GM13977 (cell line): ENCODE measurements at places on chromosomes 6 and 20.

GRCh38 chr6:161394437-161394836 lies 120.6 kb upstream of the AGPAT4 start:
- no peak for DNase-seq

DNA sequence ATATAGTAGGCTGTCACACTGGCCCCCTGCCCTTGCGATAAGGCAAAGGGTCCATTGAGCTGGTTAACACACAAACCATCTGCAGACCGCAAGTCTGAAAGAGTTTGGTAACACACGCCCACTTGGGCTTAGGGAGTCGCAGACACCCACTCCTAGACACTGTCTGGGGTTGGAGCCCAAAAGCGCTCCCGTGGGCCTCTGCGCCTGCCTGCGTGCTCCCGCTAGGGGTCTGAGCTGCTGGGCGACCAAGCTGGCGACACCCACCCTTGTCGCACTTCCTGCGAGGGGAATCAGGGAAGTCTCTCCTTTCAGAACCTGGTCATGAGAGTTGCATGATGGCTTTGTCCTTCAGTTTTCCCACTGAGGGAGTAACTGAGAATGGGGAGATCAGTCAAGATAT lies 653.0 kb downstream of the HTR1B start:
- DNase-seq = no peak

DNA sequence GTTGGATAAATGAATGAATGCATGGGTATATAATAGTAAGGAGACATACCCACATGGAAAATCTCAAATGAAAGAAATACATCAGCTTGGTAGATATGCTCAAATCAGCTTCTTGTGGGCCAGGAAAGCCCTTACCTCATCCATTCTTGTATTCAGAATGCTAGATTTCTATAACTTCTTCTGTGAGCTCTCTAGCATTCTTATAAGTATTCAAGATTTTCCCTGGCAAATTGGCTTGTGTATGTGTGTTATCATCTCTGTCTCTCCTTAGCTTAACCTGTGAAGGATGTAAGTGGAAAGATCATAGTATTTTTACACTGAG lies 100.8 kb downstream of the OR2B2 start:
- no peak for DNase-seq

DNA sequence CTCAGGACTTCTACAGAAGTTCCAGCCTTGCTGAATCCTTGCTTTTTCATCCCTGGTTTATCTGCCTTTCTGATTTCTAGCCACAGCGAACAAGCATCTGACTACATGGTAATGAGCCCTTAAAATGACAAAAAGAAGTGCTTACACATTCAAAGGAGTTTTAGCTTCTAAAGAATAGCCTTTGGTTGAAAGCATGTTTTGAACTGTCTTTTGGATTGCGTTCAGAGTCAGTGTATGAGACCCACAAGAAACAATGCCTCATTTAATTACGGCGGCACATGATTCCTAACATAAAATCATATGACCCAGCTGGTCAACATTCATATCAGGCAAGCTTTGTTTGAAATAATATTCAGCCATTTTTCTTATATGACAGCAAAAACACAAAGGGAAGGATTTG lies 784.2 kb downstream of the KIF16B start:
- DNase-seq = no peak

DNA sequence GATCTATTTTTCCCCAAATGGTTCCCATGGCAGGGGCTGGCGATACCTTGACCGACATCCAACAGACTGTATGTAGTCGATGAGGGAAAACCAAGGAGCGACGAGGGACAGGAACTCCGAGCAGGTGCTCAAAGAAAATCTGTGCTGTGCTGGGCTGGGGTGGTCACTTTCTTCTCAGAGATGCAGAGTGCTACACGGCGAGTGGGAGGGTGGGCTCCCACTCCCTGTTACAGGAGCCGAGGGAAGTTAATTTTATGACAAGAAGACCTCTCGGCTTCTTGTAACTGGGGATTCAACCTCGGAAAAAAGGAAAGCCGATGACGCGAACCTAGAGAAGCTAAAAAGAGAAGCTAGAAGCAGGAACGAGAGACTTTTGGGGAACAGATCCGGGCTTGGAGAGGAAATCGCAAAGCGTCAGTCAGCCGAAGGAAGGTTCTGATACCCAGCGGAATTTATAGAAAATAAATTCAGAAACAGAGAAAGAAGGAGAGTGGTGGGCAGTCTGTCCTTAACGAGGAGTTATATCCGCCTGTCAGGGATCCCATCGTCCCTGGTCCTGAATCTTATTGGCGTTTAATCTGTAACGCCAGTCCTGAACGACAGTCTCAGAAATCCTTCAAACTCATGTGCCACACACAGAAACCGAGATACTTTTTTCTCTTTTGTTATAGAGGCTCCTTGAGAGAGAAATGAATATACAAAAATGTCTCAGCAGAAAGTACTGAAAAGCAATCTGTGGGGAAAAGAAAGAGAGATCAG lies 84.6 kb upstream of the ZNF322 start:
- DNase-seq = peak; percentile 3

DNA sequence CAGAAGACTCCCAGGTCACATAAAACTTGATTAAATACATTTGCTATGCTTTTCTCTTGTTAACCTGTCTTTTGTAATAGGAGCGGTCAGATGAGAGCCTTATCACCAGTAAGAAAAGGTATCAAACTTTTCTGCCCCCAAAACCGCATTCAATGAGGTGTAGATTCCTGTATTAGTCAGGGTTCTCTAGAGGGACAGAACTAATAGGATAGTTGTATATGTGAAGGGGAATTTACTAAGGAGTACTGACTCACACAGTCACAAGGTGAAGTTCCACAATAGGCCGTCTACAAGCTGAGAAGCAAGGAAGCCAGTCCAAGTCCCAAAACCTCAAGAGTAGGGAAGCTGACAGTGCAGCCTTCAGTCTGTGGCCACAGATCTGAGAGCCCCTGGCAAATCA lies 32.7 kb downstream of the PTPRK start:
- no peak for DNase-seq

DNA sequence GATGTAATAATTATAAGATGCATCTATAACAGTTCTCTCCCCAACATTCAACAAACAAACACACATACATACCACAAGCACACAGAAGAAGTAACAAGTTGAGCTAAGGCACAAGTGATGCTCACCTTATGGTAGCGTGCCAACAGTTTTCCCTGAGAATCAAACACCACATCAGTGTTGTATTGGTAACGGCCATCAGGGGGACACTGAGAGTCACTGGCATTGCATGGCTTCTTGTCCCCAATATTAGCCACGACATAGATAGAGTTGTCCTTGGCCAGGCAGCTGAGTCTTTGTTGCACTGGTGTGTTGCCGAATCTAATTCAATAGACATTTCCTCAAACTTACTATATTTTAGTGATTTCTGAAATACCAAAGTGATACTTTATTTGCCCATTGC lies 14.8 kb upstream of the VNN1 start:
- no peak for DNase-seq
